ENCODE measurements at places on chromosomes 7 and 10.

DNA sequence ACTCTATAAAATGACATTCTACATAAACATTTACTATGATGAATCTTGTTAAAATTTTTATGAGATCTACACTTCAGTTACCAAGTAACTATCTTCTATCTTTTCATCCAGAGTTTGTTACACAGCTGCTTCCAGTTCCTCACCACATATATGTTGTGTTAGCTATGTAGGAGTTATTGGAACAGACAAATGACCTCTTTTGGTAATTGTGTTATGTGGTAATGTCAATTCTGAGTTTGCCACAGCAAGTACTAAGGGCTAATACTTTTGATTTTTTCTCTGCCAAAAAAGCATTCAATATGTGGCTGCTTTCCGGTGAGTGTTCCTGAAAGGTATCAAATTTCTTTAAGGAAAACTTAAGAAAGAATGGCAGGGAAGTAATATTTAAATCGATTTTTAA, 573.9 kb upstream of the PCDH15 start:
- no peak for DNase-seq

- no peak for DNase-seq
These were observed 595.5 kb downstream of the REEP3 start for GRCh38 chr10:64116707-64117106.

- no peak for DNase-seq
These were observed 6.2 kb upstream of the FRAT1 start for GRCh38 chr10:97312897-97313296.

DNA sequence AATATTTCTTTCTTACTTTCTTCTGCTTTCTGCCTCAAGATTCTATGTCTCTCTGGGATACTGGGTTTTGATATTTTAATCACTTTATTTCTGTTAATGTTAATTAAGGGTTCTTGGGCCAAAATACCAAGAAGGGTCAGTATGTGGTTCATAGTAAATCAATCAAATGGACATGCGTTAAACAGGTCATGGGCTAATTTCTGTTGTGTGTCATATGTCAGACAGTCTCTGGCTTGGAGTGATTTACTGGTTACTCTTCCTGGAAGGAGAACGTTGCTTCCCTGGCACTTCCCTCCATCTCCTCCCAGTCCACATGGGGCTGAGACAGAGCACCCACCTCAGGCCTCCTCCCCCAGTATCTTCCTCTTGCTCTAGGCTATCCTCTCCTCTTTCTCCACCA, 489.1 kb downstream of the SUGCT start:
- DNase-seq = no peak

- no peak for DNase-seq
These were observed 227.8 kb downstream of the TNS3 start for GRCh38 chr7:47354071-47354470.

- no peak for DNase-seq
These were observed at the start of gene LRRN3 for GRCh38 chr7:111090846-111091245. Gene LRRN3 (plus strand): TSS chr7:111091127. CDS start chr7:111122773, 31,646 bp downstream.

DNA sequence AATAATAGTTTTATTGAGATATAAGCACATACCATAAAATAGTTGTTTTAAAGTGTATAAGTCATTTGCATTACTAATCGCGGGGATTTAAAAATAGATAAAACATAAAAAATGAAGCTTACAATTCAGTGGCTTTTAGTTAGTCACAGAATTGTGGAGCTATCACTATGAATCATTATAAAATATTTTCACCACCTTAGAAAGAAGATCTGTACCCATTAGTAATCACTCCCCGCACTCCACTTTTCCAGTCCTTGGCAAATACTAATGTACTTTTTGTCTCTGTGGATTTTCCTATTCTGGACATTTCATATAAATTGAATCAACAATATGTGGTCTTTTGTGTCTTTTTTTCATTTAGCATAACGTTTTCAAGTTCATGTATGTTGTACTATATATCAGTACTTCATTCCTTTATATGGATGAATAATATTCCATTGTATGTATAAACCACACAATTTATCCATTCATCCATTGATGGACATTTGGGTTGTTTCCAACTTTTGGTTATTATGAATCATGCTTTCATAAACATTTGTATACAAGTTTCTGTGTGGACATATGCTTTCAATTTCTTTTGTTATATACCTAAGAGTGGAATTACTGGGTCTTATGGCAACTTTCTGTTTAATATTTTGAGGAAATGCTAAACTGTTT, 162.5 kb downstream of the MAGI2 start:
- no peak for DNase-seq

DNA sequence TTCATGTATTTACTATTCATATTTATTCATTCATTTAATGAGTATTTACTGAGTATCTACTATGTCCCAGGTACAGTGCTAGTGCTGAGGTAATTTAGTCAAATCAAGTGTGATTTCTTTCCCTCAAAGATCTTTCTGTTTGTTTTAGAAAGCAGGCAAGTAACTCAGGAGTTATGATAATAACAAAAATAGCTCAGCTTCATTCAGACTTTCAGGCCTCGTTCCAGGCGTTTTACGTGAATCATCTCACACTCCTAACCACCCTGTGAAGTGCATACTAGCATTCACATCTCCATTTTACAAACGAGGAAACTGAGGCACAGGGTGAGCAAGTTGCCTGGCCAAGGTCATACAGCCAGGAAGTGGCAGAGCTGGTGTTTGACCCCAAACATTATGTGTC, 468.7 kb upstream of the C7orf33 start:
- no peak for DNase-seq

DNA sequence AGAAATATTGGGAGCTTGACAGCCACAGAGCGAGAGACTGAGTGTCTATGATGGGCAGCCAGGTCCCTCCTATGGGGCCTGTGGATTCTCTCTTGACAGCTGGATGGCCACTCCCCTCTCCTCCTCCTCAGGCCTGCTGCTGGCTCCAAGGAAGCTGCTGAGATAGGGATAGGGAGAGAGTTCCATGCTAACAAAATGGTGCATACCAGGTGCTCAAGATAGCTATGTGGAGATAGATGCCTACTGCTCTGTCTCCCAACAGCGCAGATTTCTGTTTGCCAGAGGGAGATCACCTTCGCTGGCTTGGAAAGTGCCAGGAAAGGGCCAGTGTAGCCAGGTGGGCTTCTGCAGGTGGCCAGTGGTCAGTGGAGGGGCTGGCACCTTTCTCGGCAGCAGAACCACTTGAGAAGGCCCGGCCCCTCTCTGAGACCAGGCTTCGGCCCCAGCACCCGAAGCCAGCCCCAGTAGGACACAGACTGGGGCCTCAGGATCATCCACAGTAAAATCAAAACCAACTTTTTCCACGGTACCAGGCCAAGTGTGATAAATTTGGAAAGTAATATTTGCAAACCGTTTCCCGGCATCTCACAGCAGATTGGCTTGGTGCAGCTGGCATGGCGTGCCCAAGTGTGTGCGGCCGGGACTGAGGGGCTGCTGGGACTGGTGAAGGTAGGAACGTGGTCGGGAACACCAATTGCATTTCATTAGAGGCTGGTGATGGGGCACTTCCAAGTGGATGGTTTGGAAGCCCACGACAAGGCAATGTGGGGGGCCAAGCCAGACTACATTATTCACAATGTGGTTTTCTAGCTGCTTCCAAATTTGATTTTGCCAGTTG, 139.6 kb downstream of the PTPN20 start:
- no peak for DNase-seq

DNA sequence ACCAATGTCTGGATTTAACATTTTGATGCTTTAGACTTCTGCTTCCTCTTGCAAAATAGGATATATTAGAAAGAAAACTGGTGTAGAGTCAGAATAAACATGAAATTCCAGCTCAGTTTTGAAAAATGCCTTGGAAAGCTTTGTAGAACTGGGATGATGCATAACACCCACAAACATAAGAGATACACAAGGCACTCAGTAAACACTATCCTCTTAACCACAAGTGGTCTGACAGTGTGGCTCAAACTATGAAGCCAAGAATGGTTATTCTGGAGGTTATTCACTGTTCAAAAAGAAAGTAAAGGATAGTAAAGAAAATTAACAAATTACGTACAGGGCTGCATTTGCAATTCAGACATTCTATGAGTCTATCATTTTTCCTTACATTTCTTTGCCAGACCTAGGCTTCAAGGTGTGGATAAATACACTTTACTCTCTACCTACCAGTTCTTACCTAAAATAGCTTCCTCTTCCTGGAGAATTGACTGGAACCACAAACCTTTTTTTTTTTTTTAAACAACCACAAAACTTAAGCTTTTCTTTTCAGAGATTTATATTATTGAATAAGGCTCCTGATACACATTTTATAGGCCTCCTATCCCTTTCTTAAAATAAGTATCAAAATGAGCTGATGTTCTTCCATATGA, 9.0 kb upstream of the RSBN1L start:
- DNase-seq = peak; percentile 53

GRCh38 chr10:83539528-83540308, 599.6 kb upstream of the GHITM start:
- DNase-seq = no peak

DNA sequence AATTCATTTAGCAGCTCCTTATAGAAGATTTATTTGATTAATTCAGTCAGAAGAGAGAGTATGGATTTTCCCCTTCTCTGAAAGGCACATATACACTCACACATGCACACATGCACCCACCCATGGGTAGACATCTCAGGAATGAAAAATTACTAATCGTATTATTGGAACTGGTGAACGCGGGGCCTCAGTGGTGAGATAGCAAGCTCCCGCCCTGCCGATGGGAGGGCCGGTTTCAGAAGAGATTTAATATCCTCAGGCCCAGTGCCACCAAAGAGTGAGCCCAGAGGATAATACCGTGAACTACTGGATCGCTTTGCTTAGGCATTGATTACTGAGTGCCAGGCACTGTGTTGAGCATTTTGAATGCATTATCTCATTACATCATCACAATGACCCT, 38.0 kb upstream of the EMX2 start:
- DNase-seq = no peak

DNA sequence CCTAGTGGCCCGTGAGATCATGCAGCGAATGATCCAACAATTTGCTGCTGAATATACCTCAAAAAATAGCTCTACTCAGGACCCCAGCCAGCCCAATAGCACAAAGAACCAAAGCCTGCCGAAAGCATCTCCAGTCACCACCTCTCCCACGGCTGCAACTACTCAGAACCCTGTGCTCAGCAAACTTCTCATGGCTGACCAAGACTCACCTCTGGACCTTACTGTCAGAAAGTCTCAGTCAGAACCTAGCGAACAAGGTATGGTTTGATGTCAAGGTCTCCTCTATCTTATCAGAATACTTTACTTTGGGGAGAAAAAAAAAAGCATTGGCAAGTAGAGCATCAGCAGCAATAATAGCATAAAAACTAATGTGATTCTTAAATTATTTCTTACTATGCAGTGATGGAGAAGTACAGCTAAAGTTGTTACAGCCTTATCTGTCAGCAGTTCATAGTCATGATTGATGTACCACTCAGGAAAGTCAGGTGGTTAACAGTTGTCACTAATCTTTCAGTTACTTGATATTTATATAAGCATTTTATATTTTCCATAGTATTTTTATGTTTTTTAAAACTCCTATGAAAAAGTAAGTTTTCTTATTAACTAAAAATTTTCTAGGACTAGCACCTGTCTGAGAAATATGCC, 117.1 kb downstream of the LCOR start:
- no peak for DNase-seq

- DNase-seq = peak; percentile 76
These were observed 122.6 kb downstream of the INHBA start for GRCh38 chr7:41579961-41580935.

DNA sequence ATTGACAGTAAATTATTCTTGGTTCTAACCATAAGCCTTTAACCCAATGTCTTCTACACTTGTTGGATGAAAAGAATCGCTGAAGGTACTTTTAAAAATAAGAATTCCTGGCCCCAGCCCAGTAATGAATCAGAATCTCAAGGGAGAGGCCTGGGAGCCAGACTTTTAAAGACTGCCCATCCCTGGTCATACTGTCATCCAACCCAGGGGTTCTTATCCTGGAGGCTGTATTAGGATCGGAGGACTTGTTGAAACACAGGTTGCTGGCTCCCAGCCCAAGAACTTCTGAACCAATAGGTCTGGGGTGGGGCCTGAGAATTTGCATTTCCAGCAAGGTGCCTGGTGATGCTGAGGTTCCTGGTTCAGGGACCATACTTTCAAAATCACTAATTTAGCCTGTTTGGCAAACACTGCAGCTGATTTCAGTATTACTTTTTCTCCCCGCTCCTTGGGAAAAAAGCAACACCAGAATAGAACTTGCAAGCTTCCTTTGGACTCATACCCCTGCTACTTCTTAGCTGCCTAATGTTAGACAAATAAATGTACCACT, 79.5 kb upstream of the FAM133B start:
- no peak for DNase-seq

DNA sequence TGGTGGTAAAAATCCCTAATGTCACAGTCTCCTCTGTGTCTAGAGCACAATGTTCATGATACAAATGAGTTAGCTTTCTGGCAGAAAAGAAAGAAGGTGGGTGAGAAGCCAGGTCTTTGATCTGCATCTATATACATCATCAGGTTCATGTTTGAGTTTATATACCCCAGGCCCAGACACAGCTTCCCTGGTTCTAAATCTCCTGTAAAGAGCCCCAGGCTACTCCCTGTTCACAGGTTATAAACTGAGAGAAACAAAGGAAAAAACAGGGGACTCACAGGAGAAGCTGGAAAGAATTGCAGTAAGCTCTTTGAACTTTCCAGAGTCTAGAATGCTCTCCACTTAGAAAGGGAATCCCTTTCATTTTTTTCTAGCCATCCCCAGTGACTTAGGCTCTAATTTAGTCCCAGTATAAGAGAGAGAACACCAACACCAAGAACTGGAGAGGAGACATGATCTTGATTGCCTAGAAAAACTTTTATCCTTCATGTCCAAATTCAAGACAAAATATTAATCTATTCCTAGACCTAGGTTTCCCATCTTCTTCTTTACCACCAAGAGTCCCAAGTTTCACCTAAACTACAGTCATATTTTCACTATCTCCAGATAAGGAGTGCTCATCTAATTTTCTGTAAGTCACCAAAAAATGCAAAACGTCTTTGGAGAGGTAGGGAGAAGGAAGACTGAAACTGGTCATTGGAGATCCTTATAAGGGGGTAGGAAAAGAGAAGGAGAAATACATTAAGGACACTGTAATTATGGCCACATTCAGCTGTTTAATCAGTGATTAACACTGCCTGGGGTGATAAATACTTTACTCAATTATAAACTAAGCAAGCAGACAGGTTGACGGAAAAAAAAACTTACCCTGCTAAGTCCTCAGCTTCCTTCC, 469 bp downstream of the MSS51 start:
- no peak for DNase-seq

DNA sequence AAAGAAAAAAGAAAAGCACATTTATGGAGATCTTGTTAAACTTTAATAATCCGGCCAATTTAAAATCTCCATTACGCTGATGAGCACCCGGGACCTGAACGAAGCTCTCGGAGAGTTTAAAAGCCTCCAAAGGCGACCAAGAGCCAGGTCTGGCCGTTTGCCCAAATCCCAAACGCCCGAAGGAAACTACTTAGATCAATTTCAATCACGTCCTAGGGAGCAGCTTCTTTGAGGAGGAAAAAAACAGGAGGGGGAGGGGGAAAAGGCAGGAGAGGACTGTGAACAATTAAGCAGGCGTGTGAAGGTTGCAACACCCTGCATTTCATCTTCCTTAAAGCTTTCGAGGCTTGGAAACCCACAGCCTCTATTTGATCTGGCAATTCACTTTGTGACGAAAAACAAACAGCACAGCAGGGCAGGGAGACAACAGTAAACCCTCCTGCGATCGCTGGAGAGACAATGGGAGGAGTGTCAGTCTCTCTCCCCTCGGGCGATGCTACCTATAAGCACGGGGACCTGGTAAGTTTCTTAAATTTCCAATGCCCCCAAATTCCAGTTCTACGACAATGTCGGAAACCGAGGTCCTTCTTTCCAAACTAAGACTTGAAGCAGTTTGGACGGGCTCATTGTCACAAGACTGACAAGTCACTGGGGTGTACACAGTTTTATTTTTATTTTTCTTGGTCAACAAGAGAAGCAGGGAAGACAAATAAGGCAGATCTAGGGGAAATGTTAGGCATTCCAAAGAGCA, 1.2 kb downstream of the KLF6 start:
- no peak for DNase-seq
